KBM-7 (cell line): ENCODE measurements at places on chromosomes 4 and X.

DNA sequence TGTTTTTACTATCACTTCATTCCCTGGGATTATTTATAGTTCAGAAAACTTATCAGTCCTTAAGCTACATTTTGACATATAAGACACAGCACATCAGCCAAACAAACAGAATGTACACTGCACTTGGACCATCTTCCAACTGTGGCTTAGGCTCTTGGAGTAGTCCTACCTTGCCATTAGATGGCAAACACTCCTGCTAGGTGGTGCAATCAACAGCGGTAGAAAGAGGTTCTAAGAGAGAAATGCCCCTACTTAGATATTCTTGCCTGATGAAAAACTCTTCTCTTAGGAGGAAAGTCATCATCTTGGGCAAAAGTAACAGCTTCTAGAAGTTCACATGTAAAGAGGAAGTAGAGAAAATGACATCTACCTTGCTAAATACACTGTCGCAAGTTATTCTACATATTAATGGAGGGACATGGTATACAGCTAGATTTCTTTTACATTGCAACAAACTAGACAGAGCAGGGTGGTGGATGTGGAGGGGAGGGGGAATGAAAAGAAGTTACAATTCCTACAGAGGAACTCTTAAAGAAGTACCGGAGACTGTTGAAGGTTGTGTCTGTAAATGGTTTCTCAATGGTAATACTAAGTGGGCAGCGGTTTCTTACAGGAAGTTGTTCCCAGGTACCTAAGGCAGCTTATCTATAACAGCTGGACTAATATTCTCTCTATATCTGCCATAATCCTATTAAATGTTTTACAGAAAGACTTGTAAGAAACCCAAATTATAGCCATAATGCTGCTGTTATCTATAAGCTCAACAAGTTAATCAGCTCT lies 8.1 kb upstream of the STPG2 start:
- peak; percentile 70 for DNase-seq

GRCh38 chr4:154082760-154083535 lies 294.1 kb upstream of the SFRP2 start:
- DNase-seq: peak; percentile 6

DNA sequence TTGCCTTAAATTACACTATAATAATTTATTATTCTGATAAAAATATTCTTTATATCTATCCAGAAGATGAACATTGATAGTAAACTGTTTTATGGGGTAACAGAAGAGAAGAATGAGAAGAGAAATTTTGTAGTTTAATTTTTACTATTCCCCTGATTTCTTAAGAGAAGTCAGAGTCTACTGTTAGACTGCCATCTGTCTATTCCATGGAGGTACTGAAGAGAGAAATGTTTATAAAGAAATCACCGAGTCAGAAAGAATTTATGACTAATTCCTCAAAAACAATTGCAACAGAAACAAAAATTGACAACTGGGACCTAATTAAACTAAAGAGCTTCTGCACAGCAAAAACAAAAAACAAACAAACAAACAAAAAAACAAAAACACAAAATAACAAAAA lies 149.9 kb downstream of the FGF16 start:
- DNase-seq: peak; percentile 9

DNA sequence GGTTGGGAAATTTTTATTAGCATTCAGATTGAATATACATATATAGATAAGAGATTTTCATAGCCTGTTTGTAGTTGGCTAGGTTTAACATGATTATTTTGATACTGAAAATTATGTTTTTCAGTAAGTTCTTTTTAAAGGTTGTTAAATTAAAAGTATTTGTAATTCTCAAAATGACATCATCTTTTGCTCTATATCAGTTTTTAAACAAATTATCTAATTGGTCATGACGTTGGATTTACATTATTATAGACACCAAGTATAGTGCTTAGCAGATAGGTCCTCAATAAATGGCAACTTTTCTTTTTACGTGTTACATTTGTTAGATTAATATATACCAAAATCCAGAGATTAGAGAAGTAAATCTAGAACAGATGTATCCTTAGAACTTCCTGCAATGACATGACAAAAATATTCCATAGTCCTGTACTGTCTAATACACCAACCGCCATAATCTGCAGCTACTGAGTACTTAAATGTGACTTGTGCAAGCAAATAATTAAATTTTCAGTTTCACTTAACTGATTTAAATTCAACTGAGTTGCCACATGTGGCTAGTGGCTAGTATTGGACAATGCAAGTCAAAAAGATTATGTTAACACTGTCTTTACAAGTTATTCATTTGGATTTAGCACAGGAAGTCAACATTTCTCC lies 1613.1 kb upstream of the TENM3 start:
- DNase-seq: no peak

GRCh38 chrX:13074297-13075262 lies 30.2 kb upstream of the FAM9C start:
- no peak for DNase-seq

DNA sequence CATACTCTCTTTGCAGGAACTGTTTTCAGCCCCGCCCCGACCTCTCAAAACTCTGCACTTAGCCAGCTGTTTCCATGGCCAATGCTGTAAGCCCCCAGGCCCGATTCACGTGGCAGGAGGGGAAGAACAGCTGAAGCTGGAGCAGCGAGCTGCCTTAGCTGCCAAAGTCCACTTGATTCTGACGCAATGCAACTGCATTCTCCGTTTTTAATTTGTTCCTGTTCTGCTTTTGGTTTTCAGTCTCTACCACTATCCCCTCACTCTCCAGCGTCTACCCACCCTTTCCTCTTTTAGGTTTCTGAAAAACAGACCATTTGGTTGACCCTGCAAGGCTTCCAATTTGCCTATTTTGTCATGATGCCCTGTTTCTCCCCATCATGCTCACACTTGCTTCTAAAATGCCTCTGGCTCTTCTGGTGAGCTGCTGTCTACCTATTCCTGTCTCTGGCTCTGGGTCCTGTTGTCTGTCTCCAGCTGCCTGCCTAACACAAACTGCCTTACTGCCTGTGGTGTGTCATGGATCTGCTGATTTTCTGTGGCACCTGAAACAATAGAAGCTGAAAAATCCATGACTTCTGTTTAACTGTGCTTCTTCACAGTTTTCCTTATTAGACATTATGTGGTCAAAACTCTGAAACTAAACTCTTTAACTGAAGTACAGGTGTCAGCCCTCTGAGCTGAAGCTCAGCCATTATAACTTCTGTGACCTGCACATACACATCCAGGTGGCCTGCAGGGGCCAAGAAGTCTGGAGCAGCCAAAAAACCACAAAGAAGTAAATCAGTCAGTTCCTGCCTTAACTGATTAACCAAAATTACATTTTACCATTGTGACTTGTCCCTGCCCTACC lies 160.5 kb upstream of the AGTR2 start:
- peak; percentile 47 for DNase-seq

- DNase-seq: peak; percentile 77
Measured at GRCh38 chr4:182806259-182807252, 110.6 kb downstream of the DCTD start.

DNA sequence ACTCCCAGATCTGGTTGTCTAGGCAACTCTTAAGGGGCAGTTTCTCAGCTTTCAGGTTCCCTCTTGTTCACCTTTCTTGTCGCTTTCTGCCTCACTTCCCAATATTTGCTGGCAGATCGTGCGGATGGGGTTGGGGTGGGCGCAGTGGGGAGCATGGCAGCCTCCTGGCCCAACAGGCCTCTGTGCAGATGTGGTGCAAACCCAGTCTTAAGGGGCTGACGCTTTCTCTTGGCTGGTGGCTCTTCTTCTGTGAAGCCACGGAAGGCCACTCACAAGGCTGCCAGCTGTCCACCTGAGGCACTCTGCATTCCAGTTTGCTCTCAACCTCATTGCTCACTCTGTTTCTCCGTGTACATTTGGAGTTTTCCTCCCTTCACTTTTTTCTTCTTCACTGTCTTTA lies 61.7 kb downstream of the NBDY start:
- DNase-seq: no peak

GRCh38 chr4:14668296-14668695 lies 334.0 kb upstream of the CPEB2 start:
- DNase-seq: no peak

DNA sequence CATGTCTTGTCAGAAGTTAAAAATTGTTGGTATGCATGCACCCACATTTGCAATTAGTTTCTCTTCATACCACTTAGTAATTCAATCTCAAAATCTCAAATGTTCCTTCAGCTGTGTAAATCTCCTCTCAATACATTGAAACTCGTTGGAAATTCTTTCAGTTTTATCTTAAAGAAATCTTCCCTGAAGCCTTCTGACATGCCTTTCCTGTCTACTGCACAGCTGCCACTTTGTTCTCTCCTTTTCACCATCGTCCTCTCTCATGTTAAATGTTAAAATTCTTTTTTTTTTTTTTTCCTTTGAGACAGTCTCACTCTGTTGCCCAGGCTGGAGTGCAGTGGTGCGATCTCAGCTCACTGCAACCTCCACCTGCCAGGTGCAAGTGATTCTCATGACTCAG lies 30.9 kb downstream of the MCUB start:
- DNase-seq: no peak

DNA sequence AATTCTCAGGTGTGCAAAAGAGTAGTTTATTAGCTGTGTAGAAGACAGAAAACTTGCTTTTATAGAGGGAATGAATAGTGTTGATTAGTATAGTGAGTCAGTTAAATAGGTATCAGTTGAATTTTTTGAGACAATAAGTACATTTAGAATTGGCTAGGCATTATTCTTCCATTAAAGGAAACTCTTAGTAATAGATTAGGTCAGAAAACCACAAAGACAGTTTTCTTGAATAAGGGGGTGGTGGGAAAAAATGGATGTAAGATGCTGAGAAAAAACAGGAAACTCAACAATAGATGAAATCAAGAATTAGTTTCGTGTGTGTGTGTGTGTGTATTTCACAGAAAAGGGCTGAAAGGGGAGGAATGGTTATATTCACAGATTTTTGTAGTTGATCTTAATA lies 16.8 kb downstream of the CD38 start:
- DNase-seq: no peak

DNA sequence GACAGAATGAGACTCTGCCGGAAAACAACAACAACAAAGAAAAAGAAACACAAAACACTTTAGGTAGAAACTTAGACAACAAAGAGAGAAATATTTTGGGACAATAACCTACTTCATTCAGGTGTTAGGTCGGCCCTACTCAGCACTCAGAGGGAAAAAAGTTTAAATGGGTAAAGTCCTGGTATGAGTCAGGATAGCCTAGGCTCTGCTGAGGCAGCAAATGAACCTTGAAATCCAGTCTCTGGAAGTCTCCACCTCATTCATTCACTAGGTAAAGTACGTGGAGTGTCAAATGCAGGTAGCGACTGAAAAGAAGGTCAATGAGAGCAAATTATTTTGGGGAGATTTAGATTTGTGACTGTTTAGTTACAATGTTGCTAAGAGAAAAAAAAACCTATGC lies 127.4 kb downstream of the FHDC1 start:
- no peak for DNase-seq

GRCh38 chr4:111204797-111205196 lies 581.9 kb upstream of the PITX2 start:
- DNase-seq: no peak

DNA sequence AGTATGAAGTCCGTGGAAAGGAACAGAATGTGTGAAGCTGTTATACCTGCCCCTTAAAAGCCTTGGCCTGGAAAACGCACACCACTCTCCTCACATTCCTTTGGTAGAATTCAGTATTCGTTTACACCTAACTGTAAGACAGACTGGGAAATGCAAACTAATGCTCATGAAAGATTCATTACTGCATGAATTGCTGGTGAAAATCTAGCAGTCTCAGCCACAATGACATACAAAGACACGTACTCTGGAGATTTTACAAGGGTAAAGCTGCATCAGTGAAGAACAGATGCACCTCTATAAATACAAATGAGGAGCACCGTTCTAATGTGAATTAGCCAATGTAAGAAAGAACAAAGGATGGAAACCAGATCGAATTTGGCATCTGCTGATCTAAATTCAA lies 2051.3 kb downstream of the PCDH7 start:
- DNase-seq: no peak

GRCh38 chr4:47031751-47032404 lies 511 bp downstream of the GABRB1 start:
- DNase-seq: no peak

DNA sequence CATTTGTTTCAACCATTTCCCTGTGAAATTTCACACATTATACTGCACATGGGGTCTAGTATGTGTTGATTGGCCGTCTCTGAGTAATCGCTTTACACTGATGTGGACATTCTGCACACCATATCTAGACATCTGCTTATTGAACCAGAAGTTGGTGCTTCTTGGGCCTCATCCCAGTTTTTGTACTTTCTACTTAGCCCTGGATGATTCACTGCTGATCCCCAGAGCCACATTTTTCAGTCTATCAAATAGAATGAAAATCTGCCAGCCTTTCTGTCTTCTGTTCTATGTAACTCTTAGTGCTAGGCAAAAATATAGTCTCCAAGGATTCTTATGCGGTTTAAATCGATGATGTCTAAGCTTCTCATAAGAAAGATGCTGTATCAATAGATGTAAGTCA lies 40.5 kb upstream of the RELL1 start:
- no peak for DNase-seq

DNA sequence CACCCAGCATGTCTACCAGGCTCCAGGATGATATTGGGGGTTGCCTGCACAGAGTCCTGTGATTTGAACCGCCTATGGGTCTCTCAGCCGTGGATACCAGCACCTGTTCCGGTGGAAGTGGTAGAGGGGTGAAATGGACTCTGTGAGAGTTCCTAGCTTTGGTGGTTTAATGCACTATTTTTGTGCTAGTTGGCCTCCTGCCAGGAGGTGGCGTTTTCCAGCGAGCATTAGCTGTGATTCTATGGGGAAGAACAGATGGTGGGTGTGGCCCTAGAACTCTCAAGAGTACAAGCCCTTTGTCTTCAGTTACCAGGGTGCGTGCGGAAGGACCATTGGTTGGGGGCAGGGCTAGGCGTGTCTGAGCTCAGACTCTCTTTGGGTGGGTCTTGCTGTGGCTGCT lies 316.9 kb upstream of the AMOT start:
- peak; percentile 20 for DNase-seq

GRCh38 chrX:108573136-108573535 lies 133.5 kb downstream of the COL4A5 start:
- DNase-seq: no peak

DNA sequence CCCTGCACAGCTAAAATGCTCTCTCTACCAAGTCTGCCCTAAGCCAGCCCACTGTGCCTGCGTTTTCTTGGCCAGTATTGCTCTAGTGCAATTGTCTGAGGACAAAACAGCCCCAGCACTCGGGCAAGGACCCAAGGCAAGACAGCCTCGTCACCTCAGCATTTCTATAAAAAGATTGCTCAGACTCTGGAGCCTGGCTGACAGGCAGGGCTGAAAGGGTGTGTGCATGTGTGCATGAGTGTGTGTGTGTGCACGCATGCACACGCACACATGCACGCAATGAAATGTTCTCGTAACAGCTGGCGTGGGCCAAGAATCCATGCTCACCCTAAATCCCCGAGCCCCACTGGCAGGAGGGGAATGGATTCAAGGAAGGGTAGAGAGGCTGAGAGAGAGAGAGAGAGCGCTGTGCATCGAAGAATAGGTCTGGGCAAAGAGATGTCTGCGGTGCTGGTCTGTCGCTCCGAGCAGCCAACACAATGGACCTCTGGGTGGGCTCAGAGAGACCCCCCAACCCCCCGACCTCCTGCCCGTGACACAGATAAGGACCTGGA lies 579.2 kb downstream of the BCOR start:
- DNase-seq: no peak

- DNase-seq: no peak
Measured at GRCh38 chr4:10462876-10463275, 5.7 kb upstream of the ZNF518B start.
